HAP-1 (cell line): ENCODE measurements at places on chromosomes 2 and 18.

- DNase-seq, result no peak
These were observed 302.2 kb upstream of the MAP2 start for GRCh38 chr2:209121691-209122090.

DNA sequence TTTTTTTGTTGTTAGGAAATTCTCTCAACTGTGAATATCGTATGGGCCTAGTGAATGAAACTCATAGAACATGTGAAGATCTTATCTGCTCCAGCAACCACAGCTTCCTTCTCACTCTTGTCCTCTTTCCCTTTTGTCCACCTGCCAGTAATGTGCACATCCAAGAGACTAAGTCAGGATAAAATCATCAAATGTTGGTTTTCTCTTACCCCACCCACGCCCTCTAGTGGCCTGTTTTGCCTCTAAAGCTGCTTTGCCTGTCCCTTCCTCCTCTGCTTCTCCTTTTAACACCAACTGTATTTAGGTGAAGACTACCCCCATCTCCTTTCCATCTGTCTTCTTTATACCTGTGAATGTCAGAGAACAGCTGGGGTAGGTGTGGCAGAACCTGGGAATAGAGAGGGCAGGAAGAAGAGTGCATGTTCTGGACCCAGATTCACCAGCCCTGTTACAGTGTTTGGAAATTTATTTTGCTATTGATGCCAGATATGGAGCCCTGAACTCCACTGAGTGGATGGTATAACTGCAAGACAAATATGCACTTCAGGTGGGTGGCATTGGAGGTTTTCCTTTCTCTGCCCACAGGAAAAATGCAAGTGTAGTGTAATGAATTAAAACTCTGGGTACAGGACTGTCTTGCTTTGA is 8.4 kb upstream of the MGAT5 start:
- peak; percentile 87 for DNase-seq

DNA sequence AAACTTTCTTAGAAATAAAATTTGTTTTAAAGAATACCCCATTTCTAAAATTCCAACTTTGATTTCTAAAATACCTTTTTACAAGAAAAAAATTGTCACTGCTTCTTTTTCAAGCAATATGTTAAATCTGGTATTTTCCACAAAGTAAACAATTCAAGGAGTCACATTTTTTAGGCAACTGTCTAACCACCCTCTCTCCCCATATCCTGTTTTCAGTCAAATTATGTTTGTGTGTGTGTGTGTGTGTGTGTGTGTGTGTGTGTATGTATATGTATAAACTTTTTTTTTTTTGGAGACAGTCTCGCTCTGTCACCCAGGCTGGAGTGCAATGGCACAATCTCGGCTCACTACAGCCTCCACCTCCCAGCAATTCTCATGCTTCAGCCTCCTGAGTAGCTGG is 59.3 kb downstream of the ADNP2 start:
- no peak for DNase-seq

- no peak for DNase-seq
These were observed 10.4 kb downstream of the HOXD8 start for GRCh38 chr2:176139661-176140512.

GRCh38 chr2:215357660-215358059 is 45.8 kb downstream of the ATIC start:
- no peak for DNase-seq

- DNase-seq, result no peak
These were observed 4.3 kb upstream of the GATA6 start for GRCh38 chr18:22165049-22165602.

DNA sequence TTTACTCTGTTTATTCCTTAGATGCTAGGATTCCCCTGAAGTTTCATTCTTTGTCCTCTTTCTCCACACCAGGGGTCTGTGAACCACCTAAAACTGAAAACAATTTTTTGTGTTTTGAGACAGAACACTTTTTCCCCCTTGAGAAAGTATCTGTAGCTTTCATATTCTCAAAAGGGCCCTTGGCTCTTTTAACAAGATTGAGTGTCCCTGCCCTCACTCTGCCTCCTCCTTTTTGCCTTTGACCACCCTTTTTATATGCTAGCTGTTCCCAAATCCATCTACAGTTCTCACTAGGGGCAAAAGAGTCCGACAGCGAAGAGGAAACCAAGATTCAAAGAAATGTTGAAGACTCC is 883 bp upstream of the EHBP1 start:
- DNase-seq, result no peak

DNA sequence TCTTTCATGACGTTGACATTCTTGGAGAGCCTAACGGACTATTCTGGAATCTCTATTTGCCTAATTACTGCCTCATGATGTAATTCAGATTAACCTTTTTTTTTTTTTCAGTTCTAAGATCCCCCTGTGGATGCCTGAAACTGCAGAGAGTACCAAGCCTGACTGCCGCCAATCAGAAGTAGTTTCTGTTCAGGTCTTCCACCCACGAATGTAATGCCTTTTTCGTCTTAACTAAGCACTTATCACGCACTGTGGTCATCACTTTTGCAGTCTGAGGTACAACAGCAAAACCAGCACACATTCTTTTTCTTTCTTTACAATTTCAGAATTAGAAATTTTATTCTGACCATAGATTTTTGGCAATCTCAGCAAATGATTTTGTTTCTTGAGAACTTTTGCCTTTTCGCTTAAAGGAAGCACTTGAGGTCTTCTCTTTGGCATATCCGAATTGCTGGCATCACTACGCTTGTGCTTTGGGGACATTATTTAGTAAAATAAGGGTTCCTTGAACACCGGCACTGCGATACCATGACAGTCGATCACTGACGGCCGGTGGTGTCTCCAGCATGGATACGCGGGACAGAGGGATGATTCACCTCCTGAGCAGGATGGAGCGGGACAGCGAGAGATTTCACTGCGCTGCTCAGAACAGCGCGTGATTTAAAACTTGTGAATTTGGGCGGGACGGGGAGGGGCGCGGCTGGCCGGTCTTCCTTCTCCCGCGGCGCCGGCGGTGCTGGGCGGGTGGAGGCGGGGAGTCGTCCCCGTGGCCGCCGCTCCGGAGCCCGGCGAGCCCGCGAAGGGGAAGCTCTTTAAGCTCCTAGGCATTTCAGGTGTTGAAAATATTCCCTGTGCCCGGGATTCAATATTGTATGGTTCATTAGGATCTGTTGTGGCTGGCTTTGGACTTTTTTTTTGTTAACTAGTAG is 32.0 kb upstream of the GPR55 start:
- DNase-seq, result peak; percentile 82

DNA sequence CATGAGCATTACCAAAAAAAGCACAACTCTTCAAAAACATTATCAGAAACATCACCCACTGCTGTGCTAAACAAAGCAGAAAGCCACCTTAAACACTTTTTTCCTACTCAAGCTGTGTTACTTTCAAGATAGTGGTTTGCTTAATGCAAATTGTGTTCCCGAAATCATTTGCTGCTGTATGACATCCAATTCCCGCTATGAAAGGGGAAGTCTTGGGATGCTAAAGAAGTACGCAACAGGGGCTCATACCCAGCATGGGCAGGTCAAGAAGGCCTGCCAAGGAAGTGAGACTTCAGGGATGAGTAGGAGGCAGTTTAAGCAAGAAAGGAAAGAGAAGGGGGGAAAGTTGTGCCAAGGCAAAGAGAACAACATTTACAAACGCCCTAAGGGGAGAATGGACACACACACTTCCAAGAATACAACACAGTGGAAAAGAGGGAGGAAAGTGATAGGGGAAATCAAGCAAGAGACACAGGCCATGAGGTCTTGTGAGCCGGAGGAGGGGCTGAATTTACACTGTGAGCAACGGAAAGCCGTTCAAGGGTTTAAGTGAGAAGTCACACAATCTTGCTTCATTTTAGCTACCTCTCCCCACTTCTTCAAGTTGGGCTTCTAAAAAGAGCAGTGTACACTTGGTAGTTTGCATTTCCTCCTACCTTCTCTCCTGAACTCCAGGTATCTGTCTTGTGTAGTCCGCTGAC is 4.0 kb downstream of the PTPN2 start:
- DNase-seq, result no peak

GRCh38 chr2:44001716-44002115 is 5.9 kb upstream of the LRPPRC start:
- DNase-seq, result peak; percentile 42

DNA sequence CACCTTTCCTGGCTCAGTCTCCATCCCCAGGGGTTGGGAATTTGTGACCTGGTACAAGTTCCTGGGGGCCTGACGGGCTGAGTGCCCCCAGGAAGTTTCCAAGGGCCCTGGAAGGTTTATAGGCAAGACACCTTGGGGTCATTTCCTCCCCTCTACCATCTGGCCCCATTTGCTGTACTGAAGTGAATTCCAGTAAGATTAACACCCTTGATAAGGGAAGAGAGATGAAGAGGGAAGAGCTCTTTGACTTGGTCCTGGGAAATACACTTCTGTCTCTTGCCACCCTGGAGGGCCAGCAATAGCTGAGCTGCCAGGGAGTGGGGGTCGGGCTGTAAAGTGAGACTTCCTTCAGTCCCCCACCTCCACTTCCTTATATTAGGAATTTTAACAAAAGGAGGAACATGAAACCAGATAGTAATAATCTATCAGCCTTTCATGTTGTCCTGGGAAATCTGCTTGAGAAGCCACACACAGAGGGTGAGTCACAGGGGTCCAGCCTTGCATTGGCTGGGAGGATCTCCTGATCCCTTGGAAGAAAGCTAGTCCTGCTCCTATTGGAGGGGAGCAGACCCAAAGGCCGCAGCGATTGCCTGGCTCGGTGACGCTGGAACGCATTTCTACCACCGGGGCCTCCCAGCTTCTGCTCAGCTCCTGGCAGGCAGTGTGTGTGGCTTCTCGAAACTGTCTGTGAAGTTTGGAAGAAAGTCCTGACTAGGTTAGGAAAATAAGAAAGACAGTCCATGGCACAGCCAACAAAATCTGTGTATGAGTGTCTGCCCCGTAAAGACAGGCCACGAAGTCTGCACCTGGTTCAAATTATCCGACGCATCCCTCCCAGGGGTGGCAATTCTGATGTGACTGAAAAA is 87.3 kb downstream of the ACAA2 start:
- no peak for DNase-seq

- no peak for DNase-seq
These were observed 818.7 kb downstream of the BCL11A start for GRCh38 chr2:59734743-59735142.

DNA sequence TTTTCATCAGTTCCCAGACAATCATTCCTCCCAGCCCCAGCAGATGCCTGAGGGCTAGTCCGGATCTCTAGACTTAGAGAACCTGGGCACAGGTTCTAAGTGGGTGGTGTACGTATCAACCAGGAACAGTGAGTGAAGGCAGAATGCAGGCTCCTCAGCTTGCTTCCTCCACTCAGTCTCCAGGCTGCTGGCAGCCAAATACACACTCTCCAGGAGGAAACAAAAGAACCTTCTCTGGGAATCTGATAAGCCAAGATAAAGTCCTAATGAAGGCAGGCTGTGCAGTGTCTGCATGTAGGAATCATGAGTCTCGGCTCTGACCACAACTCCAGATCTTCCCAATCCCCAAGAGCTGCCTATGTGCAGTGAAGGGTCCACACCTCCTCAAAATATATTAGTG is 245.7 kb downstream of the SP3 start:
- no peak for DNase-seq

DNA sequence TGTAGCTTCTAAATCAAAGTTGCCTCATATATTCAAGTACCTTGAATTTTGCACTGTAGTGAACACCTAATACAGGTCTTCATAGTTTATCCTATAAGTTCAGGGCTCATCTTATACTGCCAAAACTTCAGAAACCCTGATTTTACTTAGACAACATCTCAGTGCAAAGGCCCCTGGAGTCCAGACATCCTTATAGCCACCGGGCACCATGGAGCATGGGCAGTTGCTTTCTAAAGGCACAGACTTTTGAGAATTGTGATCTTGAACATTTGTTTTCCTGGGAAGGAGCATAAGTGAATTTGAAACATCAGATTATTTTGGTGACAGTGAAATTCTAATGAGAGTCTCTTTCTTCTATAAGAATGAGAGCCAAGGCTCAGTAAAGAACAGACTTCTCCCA is 292.3 kb downstream of the CYRIA start:
- DNase-seq, result no peak

GRCh38 chr2:47893771-47894170 is 12.5 kb downstream of the FBXO11 start:
- no peak for DNase-seq

GRCh38 chr18:6270771-6271216 is 143.9 kb downstream of the L3MBTL4 start:
- no peak for DNase-seq

DNA sequence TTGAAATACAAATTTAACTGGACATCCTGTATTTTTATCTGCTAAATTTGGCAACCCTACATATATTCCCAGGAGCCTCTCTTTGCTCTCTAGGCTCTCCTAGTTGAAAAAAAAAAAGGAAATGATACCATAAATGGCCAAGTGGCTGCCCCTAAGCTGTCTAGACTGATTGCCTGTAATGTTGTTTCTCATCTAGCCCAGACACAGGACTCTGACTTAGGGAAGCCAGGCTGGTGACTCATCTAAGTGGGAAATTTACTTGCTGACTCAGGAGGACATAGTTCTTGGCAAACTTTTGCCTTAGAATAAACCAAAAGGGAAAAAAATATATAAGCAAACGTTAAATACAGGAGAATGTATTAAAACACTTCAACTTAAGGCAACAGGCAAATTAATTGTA is 14.6 kb upstream of the ITGAV start:
- no peak for DNase-seq

DNA sequence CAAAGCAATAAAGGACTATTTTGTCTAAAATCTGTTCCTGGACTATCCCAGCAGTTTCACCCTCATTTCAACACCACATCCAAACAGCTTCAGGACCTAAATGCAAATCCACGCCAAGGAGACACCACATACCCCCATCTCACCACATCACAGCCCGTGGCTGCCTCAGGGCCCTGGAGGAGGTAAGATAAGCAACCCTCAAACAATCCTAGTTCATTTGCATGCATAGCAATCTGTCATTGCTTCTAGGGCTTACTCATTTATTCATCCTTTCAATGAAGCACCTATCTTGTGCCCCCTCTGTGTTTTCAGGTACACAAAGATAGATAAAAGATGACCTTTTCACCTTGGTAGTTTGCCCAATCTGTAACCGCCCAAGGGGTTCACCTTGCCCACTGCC is 86.5 kb downstream of the VSNL1 start:
- no peak for DNase-seq

GRCh38 chr2:43038034-43038695 is 188.2 kb downstream of the ZFP36L2 start:
- no peak for DNase-seq

DNA sequence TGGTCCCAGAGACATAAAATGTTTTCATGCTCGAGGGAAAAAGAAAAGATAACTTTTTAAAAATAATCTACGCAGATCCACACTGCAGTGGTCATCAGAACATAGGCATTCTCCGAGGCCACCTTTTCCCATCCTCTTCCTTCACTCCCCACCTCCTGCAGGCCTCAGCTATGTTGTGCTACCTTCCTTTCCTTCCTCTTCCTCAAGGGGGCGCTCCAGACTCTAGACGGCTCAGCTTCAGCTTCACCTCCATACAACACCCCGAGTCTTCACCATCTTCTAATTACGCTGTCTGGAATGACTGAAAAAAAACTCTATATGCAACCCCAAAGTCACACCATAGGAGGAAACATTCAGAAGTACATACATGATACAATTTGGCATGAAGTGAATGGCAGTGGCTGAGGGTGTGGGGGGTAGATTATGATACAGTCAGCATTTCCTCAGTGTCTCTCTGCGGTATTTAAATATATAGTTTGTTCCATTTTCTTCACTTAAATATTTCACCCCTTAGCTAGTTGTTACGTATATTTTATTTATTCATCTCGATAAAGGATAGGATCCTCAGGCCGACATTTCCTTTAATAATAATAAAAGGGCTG is 583.6 kb downstream of the IRS1 start:
- peak; percentile 81 for DNase-seq
